ENCODE measurements at places on chromosomes 2 and 18.

DNA sequence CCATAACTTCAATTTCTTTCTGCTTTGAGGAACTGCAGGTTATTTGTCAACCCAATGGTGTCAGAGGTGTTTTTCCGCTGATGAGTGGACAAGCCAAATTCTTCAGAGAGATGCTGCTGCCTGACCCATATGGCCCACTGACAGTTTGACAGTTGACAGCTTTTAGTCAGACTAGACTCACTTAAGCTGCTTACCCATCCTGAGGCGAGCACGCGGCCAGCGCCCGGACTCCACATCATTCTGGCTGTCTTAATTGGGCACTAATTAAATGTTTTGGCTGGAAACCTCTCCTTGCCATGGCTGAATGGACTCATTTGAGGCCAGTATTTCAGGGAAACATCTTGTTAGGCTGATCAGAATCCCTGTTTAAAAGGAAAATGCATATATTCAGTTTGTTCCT is 316.1 kb upstream of the FANCL start:
- no peak for DNase-seq

DNA sequence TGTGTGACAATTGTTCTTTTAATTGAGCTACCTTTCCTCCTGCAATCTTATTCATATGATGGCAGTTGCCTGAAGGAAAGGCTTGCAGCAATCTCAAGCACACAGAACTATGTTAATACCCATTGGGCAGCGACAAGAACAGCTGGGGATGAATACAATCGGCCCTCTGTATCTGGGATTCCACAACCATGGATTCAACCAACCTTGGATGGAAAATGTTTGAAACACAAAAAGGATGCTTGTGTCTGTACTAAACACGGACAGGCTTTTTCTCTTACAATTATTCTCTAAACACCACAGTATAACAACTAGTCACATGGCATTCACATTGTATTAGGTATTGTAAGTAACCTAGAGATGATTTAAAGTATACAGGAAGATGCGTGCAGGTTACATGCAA is 256.1 kb upstream of the SIX2 start:
- no peak for DNase-seq

- DNase-seq, result no peak
These were observed 56.0 kb downstream of the NRP2 start for GRCh38 chr2:205738117-205738968.

GRCh38 chr2:144219979-144220378 is 299.9 kb downstream of the ZEB2 start:
- DNase-seq, result no peak

- DNase-seq, result no peak
These were observed 916 bp upstream of the PDCD1 start for GRCh38 chr2:241859436-241860183.

GRCh38 chr2:213723707-213724106 is 439.4 kb downstream of the SPAG16 start:
- DNase-seq, result no peak

DNA sequence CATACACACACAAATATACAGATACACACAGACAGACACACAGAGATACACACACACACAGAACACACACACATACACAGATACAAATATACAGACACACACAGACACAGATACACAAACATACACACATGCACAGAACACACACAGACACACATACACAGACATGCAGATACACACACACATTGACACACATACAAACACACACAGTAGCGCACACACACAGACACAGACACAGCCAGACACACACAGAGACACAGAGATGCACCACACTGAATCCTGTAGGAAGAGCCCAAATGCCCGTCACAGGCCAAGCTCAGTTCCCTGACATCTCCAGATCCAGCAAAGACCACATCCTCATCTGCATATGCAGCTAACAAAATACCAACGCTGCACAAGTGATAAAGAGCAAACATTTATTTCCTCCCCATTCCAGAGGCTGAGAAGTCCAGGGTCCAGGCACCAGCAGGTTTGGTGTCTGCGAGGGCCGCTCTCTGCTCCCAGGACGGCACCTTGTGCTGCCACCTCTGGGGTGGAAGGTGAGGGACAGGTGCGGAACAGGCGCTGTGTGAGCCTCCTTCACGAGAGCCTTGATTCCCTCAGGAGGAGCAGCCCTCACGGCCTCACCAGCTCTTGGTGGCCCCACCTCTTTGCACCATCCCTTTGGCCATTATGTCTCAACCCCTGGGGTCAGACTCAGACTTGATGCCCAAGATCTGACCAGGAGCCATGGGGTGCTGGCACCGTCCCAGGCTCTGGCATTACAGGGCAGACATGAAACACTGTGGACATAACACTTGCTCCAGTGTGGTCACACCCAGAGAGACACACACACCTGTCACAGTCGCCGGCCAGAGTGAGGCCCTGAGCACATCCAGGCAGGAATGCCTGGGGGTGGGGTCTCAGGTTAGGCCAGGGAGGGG is 108.7 kb downstream of the NDUFA10 start:
- DNase-seq, result no peak

- DNase-seq, result peak; percentile 63
These were observed 478.2 kb downstream of the PTPRM start for GRCh38 chr18:8045160-8045883.

DNA sequence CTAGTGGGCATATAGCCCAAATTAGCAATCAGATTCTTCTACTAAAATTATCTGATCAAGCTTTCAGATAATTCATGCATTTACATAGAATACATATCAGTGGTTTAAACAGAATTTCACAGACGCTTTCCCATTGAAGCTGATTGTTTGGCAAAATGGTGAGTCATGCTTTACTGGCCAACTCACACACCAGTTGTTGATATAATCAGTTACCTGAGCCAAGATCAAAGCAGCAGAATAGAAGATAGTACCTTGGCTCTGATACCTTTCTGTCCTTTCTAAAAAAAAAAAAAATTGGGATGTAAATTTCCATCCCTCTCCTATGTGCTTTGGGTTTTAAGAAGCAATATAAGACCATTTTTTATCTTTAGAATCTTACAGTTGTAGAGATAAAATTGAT is 178.0 kb downstream of the MCFD2 start:
- peak; percentile 36 for DNase-seq

- DNase-seq, result no peak
These were observed 163.8 kb upstream of the MEX3C start for GRCh38 chr18:51361130-51361860.

- no peak for DNase-seq
These were observed 219.4 kb upstream of the SMAD7 start for GRCh38 chr18:49170145-49170544.

DNA sequence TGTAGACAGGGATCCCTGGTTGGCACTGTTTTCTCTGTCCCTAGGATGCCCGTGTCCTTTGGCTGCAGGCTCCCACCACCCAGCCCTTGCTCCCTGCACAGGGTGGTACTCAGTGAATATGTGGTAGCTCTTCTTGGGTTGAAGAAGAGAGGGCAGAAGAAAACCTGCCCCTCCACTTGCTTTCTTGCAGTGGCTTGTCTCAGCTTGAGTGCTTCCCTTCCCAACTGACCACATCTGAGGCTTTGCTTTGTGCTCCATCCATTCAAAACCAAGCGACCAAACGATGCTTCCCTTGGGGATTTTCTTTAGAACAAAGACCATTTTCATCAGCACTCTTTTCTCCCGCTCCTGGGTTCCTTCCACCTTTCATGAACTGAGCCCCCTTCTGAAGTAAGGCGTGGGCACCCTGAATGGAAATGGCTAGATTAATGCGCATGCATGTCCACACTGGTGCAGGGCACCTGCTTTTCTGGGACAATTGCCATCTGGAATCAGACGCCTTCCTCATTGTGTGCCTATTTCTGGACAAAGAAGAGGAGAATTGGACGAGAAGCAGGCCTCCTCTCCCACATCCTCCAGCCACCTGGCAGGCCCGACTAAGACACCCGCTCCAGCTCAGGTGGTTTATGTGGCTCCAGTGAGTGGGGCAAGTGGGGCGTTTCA is 59.1 kb downstream of the ARL4C start:
- DNase-seq, result no peak

- DNase-seq, result no peak
These were observed 23.5 kb downstream of the SLC8A1 start for GRCh38 chr2:40428439-40428838.

GRCh38 chr2:165115258-165115657 is 88.6 kb downstream of the SCN3A start:
- DNase-seq, result no peak

DNA sequence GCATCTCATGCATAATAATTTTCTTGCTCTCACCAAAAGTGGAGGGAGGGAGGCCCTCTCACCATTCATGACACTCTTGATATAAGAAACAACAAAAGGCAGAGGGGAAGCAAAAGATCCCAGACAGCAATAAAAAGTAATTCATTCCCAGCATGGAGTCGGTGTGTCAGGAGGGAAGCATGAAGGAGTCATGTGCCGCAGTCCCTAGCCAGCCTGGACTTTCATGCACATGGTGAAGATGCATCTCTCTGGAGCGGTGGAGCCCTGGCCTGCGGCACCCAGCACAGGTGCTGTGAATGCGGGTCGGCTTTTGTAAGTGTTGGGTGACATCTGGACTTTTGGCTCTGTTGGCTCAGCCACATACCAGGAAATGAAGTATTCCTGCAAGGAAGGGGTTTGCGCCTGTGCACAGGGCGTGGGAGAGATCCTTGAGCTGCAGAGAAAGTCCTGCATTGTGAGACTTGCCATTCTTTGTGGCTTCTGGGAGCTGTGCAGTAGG is 119.4 kb downstream of the COPS8 start:
- no peak for DNase-seq

GRCh38 chr2:231357931-231358330 is 37.6 kb upstream of the B3GNT7 start:
- DNase-seq, result no peak

DNA sequence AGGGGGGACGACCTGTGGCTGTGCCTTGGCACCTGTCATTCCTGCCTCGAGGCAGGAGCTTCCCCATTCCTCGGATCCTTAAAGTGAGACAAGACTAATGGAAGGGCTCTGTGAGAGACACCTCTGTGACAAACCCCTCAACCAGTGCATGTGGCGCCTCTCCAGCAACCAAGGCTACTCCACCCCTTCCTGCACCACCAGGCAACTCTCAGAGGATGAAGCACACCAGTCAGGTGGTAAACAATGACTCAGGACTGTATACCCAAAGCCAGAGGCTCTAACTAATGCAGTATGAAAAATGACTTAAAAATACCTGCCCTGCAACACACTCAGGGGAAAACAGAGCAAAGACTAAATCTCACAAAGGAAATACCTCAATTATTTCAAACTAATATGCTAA is 136.9 kb downstream of the UXS1 start:
- DNase-seq, result peak; percentile 78

DNA sequence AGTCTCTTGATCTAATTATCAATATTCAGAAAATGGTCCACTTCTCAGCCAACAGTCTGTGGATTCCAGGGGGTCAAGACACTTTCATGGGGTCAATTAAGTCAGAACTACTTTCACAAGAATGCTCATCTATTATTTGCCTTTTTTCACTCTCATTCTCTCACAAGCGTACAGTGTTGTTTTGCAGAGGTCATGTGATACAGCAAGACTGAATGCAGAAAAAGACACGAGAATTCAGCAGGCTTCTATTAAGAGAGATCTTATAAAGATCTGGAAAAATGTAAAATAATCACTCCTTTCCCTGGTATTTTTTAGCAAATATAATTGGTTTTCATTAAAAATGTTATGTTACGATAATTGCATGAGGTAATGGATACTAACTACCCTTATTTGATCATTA is 8.7 kb downstream of the RPRD1A start:
- DNase-seq, result no peak

- DNase-seq, result no peak
These were observed 157.9 kb downstream of the GULP1 start for GRCh38 chr2:188449561-188449960.

GRCh38 chr2:21519412-21519811 is 395.6 kb downstream of the TDRD15 start:
- DNase-seq, result no peak

DNA sequence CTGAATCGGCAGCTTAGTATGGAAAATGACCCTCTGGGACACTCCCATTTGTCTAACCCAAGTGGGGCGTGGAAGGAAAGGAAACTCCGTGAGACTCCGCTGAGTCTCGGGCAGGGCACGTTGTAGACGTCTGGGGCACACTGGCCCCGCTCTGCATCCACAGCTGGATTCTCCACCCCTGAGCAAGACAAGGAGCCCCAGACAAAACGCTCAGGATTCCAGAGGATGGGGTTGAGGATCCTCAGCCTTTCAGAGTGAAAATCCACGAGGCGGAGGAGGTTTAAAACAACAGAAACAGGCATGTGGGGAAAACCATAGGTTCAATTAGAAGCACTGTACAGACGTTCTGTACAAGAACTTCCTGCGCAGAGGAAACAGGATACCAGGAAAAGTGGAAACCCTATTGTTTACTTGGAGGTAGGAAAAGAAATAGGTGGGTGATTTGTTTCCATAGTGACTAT is 124.9 kb upstream of the ZNF236 start:
- DNase-seq, result no peak

- DNase-seq, result peak; percentile 46
These were observed 254.0 kb upstream of the RBMS1 start for GRCh38 chr2:160747501-160748170.

GRCh38 chr2:68182902-68183301 is 25.2 kb downstream of the PNO1 start:
- DNase-seq, result no peak

DNA sequence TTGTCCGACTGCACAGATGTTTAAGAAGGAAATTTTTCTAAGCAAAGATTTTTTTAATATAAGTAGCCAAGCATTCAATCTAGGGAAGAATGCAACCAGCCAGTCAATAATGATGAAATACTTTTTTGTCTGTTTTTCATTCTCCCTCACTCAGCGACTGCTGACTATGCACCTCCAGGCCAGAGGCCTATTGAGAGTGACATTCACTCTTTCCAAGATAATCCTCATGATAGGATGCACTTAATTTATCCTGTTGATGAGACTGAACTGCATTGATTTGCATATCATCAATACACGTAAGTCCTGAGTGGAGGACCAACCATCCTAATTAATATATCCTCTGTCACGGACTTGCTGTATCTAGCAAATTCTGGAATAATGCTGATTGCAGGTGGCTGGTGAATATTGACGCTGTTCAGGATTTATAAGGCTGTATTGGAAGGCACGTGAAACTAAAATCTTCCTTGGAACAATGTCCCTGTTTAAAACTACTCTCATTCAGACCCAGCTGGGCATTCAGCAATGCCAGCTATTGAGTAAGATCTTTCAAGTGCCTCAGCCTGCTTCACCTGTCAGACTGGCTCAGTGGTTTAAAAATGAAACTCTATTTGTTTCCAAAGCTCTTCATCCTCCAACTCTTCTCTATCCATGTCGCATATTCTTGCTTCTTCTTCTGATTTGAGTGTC is 142.2 kb downstream of the MAP2 start:
- DNase-seq, result no peak

- no peak for DNase-seq
These were observed 221.2 kb downstream of the IRS1 start for GRCh38 chr2:226578373-226578772.

- no peak for DNase-seq
These were observed 5.7 kb upstream of the OTOS start for GRCh38 chr2:240146141-240146561.

- DNase-seq, result peak; percentile 74
These were observed 150.1 kb upstream of the RIOK3 start for GRCh38 chr18:23302851-23303527.

DNA sequence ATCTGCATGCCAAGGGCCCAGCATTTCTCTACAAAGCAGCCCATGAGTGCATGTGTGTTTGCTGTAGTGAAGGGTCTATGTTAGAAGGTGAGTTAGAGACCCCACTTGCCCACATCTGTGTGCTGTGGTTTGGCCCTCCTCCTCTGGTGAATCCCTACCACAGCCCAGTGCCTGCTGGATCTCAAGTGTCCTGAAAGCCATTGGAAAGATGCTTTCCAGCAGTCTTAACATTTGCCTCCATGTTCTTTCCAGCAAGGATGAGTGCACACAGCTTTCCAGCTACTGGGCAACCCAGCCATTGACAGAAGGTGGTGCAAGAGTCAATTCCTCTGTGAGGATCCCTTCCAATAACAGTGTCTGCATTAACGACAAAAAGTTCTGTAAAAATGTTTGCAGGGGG is 13.6 kb downstream of the CRIM1 start:
- DNase-seq, result no peak

All from NCI-H226 (cell line).